ENCODE measurements at places on chromosomes 16 and 17.

DNA sequence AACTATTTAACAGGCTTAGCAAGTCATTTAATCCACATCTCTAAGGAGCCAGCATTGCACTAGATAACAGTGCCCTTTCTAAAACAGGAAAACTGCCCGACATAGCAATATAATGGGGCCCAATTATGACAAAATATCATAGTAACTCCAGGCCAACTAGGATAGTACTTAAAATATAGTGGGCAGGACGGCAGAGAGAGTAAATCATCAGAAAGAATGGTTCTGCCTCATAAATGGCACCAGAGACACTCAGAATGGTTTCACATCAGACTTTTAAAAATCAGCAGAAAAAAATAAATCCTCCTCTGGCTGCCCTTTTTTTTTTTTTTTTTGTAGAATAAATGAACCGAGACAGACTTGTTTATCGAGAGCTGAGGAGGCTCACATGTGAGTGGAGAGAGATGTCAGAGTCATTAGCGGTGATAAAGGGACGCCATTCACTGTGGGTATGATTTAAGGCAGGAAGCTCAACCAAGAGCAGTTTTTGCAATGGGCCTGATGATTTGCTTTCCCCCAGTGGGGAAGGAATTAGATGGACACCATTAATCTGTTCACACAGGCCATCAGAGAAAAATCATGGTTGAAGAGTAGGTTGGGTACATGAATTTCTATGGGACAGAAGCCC, 62.6 kb downstream of the CPPED1 start:
- no peaks in the 10 kb centered on the region for H3K4me1 ChIP-seq
- no peak for DNase-seq
- H3K27ac ChIP-seq, result no peak overlapping the region
- no peak overlapping the region for H3K4me3 ChIP-seq

GRCh38 chr17:82974136-82974952, 105.1 kb upstream of the METRNL start:
- no peak overlapping the region for H3K4me3 ChIP-seq
- no peak overlapping the region for H3K27ac ChIP-seq
- H3K4me1 ChIP-seq, result peaks cover 15% of the 10 kb centered on the region
- H3K36me3 ChIP-seq, result no peaks in the 10 kb centered on the region

- no peak for DNase-seq
- no peak overlapping the region for H3K4me3 ChIP-seq
- peaks cover 39% of the 10 kb centered on the region for H3K36me3 ChIP-seq
- peaks cover 2% of the 10 kb centered on the region for H3K4me1 ChIP-seq
- no peaks in the 10 kb centered on the region for H3K27me3 ChIP-seq
- no peak overlapping the region for H3K27ac ChIP-seq
These were observed 62.5 kb downstream of the N4BP1 start for GRCh38 chr16:48547530-48547929.

DNA sequence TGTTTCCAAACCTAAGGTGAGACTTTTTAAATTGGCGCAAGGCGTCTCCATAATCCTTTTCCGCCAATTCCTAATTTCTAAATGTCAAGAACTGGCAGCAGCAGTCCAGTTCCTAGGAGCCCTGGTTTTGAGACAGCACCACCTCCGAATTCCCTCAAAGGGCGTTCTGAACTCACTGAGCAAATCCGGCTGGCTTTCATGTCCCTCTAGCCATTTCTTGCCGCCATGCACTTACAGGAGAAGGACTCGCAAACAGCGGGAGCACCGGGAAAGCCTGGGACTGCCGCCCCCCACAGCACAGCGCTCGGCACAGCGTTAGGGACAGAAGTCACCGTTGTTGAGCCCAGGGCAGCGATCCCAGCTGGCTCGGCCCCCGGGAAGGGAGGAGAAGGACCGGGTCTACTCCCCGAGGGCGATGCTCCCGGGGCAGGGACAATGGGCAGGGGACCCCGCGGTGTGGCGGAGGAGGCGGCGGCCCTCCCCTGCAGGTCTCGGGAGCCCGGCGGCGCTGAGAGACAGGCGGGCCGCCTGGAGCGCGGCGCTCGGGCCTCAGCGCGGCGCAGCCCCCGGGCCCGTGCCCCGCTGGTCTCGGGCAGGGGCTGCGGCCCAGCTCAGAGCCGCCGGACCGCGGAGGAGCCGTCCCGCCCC, 545 bp downstream of the ARHGAP17 start:
- peak overlapping the region; percentile 90 for H3K27ac ChIP-seq
- peaks cover 38% of the 10 kb centered on the region for H3K36me3 ChIP-seq
- peak overlapping the region; percentile 85 for H3K4me3 ChIP-seq
- no peaks in the 10 kb centered on the region for H3K27me3 ChIP-seq
- peaks cover 75% of the 10 kb centered on the region for H3K4me1 ChIP-seq

DNA sequence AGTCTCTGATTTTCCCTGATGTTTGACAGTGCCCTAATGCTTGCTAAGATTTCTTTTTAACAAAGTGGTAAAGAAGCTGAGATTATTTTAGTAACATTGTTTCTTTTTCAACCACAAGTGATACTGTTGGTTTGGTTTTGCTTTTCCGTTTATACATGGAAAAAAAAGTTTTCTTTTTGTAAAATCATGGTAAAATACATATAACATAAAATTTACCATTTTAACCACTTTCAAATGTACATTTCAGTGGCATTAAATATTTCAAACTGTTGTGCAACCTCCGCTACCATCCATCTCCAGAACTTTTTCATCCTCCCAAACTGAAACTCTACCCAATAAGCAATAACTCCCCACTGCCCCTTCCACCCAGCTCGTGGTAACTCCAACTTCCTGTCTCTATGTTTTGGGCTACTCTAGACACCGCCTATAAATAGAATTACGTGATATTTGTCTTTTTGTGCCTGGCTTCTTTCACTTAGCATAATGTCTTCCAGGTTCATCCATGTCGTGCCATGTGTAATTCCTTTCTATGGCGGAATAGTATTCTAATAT, 4.6 kb downstream of the CIITA start:
- DNase-seq, result peak; percentile 60
- no peaks in the 10 kb centered on the region for H3K27me3 ChIP-seq
- H3K36me3 ChIP-seq, result peaks cover 67% of the 10 kb centered on the region
- H3K4me3 ChIP-seq, result peak overlapping the region; percentile 90
- H3K4me1 ChIP-seq, result peaks cover 67% of the 10 kb centered on the region

DNA sequence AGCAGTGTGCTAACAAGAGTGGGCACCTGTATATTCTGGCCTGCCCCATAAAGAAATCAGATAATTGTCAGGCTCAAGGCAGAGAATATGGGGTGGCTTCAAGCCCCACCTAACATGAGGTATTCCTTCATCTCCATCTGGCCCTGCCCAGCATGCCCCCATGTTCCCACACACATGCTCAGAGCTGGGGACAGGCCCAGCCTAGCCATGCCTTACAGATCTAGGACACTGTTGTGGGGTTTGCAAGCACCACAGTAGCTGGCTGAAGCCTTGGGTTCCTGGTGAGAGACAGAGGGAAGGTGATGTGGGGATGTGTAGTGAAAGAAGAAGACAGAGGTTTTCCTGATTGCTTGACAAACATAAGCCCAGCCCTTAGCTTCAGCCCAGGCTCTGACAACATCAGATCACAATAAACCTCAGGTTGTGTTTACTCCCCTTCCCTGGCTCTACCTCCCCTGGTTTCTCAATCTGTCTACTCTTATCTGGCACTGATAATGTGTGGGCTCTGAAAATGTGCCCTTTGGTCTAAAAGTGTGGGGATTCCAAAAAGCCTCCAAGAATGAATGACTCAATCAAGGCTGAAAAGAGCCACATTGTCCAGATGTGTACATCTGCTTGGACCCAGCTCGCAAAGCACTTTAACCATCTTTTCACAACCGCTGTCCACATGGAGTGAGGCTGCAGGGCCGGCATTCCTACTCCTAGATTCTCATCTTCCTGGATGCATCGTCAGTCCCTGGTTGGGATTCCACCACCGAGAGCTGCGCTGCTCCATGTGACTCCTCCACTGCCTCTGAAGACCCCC, 34.4 kb downstream of the CDRT4 start:
- H3K4me3 ChIP-seq, result no peak overlapping the region
- H3K27ac ChIP-seq, result no peak overlapping the region
- no peak for DNase-seq
- H3K27me3 ChIP-seq, result no peaks in the 10 kb centered on the region
- peaks cover 15% of the 10 kb centered on the region for H3K4me1 ChIP-seq

GRCh38 chr16:8430401-8430800, 159.9 kb downstream of the TMEM114 start:
- no peaks in the 10 kb centered on the region for H3K27me3 ChIP-seq
- no peak overlapping the region for H3K27ac ChIP-seq
- no peaks in the 10 kb centered on the region for H3K36me3 ChIP-seq
- no peak overlapping the region for H3K4me3 ChIP-seq
- no peak for DNase-seq
- H3K4me1 ChIP-seq, result no peaks in the 10 kb centered on the region

DNA sequence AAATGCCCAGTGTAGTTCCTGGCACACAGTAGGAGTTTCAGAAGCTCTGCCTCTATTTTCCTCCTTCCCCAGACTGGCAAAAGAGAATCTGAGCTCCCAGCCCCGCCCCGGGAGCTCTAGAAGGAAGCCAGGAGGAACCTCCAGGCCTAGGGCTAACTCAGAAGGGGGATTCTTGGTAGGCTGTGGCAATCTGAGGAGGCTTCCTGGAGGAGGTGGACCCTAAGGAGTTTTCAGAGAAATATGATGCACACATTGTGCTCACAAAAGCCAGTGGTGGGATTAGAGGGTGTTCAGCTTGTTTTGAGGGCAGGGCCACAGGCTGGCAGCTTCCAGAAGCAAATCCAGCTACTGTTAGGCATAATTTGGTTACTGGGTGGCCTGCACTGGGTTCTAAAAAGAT, 10.0 kb downstream of the ADGRG1 start:
- DNase-seq, result no peak
- no peaks in the 10 kb centered on the region for H3K36me3 ChIP-seq
- no peak overlapping the region for H3K27ac ChIP-seq
- H3K4me1 ChIP-seq, result no peaks in the 10 kb centered on the region
- H3K27me3 ChIP-seq, result peaks cover 14% of the 10 kb centered on the region
- H3K4me3 ChIP-seq, result no peak overlapping the region

DNA sequence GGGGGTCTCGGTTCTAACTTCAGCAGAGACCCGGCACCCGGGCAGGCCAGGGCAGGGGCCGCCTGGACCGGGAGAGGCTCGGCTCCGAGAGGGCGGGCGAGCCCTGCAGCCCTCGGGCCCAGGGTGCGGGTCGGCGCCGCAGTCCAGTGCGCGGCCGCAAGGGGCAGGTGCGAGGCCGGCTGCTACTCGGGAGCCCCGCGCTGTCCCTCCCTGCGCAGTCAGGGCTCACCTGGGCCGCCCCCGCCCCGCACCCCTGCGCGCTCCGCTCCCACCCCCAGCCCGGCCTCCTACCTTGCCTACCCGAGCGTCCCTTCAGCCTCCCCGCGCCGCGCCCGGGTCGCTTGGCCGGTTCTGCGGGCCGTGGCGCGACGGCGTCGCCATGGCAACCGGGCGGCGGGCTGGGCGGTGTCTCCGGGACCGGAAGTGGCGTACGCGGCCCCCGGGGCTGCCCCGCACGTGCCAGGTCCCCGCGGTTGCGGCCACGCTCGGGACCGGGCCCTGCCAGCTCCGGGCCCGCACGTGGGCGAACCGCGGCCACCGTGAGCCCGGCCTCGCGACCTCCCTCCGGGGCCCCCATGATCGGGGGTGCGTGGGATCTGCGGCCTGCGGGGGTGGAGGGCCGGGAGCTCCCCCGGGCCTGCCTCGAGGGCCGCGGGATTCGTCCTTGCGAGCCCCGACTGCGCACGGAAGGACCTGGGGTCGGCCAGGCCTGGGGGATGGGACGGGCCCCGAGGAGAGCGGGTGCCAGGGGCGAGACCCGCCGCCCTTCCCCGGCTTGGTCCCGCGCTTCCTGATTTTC, at the start of gene CYB561:
TSS of gene CYB561 (minus strand) at position 353 of the 799 bp plus-strand sequence. CDS start 8,759 bp downstream, outside the sequence.
- peaks cover 3% of the 10 kb centered on the region for H3K27me3 ChIP-seq
- peak within 1 kb of the TSS; percentile 75 for H3K27ac ChIP-seq
- peak; percentile 70 for DNase-seq

GRCh38 chr16:66028510-66029216, 337.8 kb upstream of the CDH5 start:
- H3K36me3 ChIP-seq, result no peaks in the 10 kb centered on the region
- H3K27ac ChIP-seq, result no peak overlapping the region
- H3K4me3 ChIP-seq, result no peak overlapping the region
- H3K27me3 ChIP-seq, result no peaks in the 10 kb centered on the region
- DNase-seq, result no peak

GRCh38 chr17:66248285-66248684, 19.1 kb upstream of the APOH start:
- DNase-seq, result no peak
- H3K4me1 ChIP-seq, result peaks cover 9% of the 10 kb centered on the region
- H3K4me3 ChIP-seq, result no peak overlapping the region
- H3K27ac ChIP-seq, result no peak overlapping the region

DNA sequence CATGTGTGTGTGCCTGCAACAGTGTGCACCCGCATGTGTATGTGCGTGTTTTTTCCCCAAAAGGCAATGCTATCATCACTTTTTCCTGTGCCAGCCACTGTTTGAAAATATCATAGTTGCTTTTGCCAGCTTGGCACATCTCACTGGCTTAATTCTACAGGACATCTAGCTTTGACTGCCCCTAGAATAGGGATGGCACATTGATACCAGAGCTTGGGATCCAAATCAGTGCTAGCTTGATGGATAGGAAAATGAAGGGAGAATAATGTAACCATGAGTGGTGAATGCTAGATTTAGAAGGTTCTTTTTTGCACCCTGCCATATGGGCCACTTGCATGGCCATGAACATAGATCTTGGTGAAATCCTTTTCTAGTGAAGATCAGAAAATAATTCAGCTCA, 72.7 kb downstream of the HS3ST4 start:
- H3K4me1 ChIP-seq, result no peaks in the 10 kb centered on the region
- H3K27me3 ChIP-seq, result no peaks in the 10 kb centered on the region
- no peak for DNase-seq
- no peak overlapping the region for H3K27ac ChIP-seq

DNA sequence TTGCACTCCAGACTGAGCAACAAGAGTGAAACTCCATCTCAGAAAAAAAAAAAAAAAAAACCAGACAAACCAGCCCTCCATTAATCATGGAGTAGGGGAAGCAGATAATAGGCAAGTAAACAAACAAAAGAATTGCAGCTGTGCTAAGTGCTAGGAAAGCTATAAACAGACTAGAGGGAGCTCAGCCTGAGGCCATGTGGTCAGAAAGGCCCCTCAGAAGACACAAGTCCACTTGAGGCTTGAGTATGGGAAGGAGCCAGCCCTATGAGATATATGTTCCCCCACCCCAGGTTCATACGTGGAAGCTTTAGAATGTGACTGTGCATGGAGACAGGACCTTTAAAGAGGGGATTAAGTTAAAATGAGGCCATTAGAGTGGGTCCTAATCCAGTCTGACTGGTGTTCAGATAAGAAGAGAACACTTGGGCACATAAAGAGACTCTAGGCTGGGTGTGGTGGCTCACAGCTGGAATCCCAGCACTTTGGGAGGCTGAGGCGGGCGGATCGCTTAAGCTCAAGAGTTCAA, 132.6 kb upstream of the NOL11 start:
- H3K27ac ChIP-seq, result no peak overlapping the region
- peaks cover 31% of the 10 kb centered on the region for H3K36me3 ChIP-seq
- no peaks in the 10 kb centered on the region for H3K27me3 ChIP-seq
- no peak overlapping the region for H3K4me3 ChIP-seq
- H3K4me1 ChIP-seq, result no peaks in the 10 kb centered on the region

GRCh38 chr17:39194089-39194984, 3.1 kb downstream of the CACNB1 start:
- peak overlapping the region; percentile 10 for H3K27ac ChIP-seq
- H3K4me1 ChIP-seq, result peaks cover 36% of the 10 kb centered on the region
- peaks cover 9% of the 10 kb centered on the region for H3K36me3 ChIP-seq
- DNase-seq, result no peak
- H3K27me3 ChIP-seq, result no peaks in the 10 kb centered on the region
- no peak overlapping the region for H3K4me3 ChIP-seq

- H3K27me3 ChIP-seq, result peaks cover 25% of the 10 kb centered on the region
- no peak overlapping the region for H3K27ac ChIP-seq
- no peak for DNase-seq
These were observed 85.8 kb downstream of the MRC2 start for GRCh38 chr17:62713086-62713881.
